ENCODE measurements at places on chromosomes 2 and 18.

- DNase-seq = no peak
Observed at GRCh38 chr2:200442471-200442870, 67.4 kb downstream of the KCTD18 start.

- DNase-seq = no peak
Observed at GRCh38 chr2:69469375-69469774, 32.1 kb upstream of the NFU1 start.

- DNase-seq = no peak
Observed at GRCh38 chr2:240618776-240619175, 6.5 kb upstream of the GPR35 start.

DNA sequence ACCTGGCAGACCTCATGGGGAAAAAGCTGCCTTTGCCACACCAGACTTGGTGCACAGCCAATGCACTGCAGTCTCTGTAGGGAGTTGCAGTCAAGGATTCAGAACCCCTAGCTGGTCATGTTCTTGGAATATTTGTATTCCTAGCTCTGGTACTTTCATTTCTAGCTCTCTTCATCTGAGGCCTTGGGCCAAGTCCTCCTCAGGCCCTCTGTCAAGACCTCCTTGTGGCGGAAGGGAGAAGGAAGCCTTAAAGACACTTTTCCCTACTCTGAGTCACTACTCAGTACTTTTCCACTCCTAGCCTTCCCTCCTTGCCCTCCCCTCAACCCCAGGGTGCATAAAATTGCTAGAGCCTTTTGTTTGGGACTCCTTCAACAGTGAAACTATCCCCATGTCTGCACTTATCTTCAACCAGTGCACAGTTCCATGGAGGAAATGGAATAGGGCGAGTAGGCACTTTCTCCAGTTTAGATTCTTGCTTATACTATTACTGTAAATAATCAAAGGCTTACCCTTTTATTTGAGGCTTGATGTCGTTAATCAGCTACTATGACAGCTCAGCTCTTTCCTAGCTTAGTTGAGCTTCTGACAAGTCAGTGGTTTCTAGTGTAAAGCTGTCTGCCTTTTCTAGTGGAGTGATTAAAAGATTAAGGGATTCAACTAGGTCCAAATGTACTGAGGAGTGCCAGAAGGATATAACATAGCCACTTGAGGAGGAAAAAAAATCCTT, 15.8 kb downstream of the M1AP start:
- no peak for DNase-seq

DNA sequence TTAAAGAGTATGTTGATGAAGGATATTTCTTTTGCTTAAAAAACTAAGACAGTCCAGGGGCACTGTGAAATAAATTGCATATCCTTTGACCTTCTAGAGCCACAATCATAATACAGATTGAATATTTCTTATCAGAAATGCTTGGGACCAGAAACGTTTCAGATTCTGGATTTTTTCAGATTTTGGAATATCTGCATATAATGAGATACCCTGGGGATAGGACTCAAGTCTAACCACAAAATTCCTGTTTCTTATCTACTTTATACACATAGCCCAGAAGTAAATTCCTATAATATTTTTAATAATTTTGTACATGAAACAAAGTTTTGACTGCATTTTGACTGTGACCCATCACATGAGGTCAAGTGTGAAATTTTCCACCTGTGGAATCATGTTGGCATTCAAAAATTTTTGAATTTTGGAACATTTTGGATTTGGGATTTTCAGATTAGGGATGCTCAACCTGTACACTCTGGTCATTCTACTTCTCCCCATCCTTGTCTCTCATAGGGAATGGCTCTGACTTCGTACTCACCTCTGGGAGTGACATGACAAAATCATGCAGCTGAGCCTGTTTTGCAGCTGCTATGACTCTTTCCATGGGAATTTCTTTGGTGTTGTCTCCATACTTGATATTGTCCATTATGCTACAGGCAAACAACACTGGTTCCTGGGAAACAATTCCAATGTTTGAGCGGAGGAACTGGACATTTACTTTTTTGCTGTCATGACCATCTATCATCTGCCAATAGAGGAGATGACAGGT, 25.7 kb downstream of the G6PC2 start:
- DNase-seq = no peak

- no peak for DNase-seq
Observed at GRCh38 chr2:239188536-239188935, 212.3 kb downstream of the HDAC4 start.

DNA sequence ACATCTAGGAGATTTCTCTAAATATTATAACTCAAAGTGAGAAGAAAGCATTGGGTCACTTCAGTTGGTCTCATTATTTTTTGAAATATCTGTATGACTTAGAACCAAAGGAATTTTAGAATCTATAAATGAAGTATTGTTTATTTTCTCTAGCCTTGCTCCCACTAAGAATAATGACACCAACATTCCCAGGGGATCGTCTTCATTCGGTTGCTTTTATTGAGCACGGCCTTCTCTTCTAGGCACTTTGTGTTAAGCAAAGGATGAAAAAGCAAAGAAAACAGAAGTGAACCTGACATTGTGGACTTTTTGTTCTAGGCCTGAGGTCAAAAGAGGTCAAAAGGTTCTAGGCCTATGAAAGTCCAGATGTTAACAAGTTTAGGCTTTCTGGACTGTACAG, 231.9 kb downstream of the GALR1 start:
- no peak for DNase-seq

- no peak for DNase-seq
Observed at GRCh38 chr2:28370354-28370753, 22.3 kb upstream of the FOSL2 start.

DNA sequence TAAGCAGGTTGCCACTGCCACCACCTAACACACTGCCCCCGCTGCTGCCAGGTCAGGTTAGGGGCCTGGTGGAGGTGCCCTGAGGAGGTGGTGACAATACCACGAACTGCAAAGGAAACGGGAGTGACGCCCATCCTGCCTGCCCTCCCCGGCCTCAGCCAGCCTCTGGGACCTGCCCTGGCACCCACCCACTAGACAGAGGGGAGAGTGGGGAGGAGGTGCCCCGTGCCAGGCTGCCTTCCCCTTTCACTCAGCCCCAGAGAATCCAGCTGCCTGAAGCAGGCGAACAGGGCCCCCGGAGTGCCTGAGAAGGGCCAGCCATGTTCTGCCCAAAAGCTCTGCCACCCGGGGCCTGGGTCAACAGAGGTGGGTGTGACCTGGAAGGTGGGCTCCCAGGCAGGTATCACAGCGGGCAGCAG, 44.5 kb upstream of the FOSL2 start:
- DNase-seq = no peak

DNA sequence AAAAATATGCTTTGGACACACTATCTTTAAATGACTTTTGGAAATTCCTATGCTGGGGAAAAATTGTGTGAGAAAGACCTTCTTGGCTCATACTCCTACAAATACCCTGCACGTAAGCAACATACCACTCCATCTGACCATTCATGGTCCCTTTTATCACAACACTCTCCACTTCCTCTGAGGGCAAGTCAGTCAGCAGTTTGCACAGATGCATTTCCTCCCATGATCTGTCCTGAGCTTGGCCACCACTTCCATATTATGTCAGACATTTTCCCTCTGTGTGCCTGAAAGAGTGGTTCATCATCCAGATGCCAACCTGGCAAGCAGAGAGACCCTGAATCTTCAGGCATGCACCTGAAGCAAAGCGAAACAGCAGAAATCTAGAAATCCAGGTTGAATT, 16.1 kb upstream of the REG3G start:
- no peak for DNase-seq

GRCh38 chr2:240441993-240442411, 6.5 kb downstream of the GPC1 start:
- DNase-seq = no peak

DNA sequence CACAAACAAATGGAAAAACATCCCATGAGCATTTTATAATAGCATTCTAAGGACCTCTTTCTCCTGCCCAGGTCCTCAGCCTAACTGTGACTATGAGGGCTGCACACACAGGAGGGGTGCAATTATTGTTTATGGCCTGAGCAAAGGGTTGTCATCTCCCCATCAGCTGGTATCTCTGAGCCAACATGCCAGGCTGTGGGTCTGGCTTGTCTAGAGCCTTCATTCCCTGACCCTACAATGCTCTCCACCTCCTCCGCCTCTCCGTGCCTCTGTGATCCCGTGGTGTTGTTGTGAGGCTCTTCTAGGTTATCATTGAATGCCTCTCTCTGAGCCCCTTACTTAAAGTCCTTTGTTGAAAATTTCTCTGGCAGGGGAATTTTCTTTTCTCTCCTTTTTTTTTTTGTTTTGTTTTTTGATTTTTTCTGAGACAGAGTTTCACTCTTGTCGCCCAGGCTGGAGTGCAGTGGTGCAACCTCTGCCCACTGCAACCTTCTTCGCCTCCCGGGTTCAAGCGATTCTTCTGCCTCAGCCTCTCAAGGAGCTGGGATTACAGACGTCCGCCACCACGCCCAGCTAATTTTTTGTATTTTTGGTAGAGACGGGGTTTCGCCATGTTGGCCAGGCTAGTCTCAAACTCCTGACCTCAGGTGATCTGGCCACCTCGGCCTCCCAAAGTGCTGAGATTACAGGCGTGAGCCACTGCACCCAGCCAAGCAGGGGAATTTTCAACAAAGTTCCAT, 126.4 kb downstream of the SMAD7 start:
- DNase-seq = no peak

- DNase-seq = no peak
Observed at GRCh38 chr2:45904946-45905631, 253.6 kb downstream of the PRKCE start.

DNA sequence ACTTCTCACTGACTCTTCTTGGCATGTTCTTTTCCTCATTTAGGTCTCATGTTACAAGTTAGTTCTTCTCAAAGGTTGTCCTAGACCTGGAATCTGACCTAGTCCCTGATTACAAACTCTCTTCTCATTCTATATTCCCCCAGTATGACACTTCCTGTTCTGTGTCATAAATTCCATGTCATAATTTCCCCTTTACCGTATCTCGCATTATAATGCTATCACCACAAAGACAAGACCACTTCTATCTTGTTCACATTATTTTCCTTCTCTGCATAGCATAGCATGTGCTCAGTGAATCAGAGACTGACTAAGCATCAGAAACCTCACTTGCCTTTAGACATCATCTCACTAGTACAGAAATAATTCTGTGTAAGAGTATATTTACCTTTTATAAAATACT, 63.6 kb upstream of the CAVIN2 start:
- no peak for DNase-seq

DNA sequence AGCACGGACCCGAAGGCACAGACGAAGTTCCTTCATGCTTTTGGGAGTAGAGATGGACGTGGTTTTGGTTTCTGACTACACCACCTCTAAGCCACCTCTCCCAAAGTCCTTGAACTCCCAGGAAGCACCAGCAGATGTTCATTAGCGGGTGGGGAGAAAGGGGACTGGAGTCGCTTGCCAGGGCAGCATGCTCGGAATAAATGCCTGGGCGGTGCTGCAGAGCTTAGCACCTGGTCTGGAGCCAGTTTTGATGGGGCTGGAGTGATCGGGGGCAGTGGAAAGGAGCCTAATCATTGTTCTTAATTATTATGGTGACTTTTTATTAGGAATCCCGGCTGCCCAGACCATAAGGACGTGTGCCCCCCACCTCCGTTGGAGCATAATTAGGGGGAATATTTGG, 220.8 kb downstream of the TFCP2L1 start:
- peak; percentile 67 for DNase-seq

DNA sequence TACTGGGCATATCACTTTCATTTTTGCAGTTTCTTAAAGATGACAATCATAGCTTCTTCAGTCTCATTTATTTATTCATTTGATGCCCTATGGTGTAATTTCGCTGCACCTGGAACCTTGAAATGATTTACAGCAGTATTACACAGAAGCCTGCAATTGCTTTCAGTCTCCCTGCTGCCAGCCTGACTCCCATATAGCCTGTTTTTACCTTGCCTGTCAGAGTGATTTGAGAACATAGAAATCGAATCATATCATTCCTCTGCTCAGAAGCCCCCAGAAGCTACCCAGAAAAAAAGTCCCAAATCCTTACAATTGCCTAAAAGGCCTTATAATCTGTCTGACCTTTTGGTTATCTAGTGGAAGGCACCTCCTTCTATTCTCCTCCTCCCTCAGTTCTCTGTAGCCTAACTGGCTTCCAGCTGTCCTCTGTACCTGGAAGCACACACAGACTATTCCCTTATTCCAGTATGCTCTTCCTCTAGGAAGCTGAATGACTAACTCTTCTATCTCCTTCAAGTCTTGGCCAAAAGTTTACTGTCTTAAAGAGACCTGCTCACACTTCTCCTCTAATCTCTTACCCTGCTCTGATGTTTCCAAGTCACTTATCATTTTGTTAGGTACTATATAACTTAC, 12.6 kb downstream of the SCN3A start:
- peak; percentile 44 for DNase-seq

GRCh38 chr2:134275058-134275862, 21.4 kb downstream of the MGAT5 start:
- no peak for DNase-seq

GRCh38 chr2:230636684-230637271, 75.9 kb upstream of the CAB39 start:
- no peak for DNase-seq

DNA sequence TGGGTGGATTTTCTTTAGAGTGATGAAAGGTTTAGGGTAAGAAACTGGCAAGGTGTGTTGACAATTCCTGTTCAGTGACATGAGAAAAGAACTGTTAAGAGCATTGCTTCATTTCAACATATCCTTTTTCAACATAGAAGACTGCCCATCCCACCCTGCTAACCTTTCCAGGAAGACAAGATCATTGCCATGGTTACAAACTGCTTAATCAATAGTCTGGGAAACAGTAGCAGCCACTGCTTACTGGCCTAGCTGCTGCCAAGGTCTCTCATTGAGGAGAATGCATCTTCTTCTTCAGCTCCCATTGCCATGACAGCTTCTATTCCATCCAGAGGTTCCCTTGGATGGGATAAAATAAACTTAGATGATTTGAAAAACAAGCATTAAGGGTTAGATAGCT, 212.1 kb downstream of the LRRTM1 start:
- DNase-seq = no peak

GRCh38 chr2:70141902-70142589, 48.8 kb downstream of the C2orf42 start:
- DNase-seq = peak; percentile 56

- no peak for DNase-seq
Observed at GRCh38 chr18:5173646-5174045, 23.4 kb downstream of the AKAIN1 start.

DNA sequence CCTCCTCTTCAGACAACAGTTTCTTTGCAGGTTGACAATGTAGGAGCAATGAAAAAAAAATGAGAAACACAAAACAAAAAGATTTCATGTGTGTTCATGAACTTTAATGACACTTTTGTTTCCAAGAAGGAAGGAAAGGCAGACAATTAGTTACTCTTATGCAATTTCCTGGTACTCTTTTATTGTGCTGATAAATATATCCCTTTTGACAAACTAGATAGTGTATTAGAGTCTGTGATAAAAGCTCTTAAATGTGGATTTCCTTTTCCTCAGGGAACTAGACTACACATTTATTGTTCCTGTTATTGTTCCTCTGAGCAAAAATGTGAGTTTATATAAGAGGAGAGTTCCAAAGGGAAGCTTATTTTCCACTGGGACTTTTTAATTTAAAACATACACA, 188.7 kb upstream of the NRXN1 start:
- DNase-seq = no peak

DNA sequence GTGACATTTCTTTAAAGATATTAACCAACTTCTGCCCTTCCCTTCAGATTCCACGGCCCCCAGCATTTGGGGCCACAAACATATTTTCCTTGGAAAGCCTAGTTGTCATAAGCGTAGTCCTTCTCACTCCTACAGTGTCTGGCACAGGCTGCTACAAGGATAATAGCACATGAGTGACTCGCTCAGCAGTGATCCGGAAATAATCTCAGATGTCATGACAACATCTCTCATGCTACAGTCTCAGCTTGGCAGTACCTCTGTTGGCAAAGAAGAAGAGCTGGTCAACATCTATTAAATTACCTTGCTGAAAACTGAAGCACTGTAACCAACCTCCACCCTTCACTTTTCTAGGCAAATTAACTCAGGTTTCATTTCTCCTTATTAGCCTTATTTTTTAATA, 351.7 kb downstream of the RAD51AP2 start:
- no peak for DNase-seq
